HFFc6 (cell line): ENCODE measurements at places on chromosomes 1 and 21.

- peak; percentile 97 for DNase-seq
Observed at GRCh38 chr1:201456499-201457309, 12.3 kb downstream of the PHLDA3 start.

GRCh38 chr21:29237110-29238052 lies 61.3 kb upstream of the BACH1 start:
- DNase-seq: no peak

DNA sequence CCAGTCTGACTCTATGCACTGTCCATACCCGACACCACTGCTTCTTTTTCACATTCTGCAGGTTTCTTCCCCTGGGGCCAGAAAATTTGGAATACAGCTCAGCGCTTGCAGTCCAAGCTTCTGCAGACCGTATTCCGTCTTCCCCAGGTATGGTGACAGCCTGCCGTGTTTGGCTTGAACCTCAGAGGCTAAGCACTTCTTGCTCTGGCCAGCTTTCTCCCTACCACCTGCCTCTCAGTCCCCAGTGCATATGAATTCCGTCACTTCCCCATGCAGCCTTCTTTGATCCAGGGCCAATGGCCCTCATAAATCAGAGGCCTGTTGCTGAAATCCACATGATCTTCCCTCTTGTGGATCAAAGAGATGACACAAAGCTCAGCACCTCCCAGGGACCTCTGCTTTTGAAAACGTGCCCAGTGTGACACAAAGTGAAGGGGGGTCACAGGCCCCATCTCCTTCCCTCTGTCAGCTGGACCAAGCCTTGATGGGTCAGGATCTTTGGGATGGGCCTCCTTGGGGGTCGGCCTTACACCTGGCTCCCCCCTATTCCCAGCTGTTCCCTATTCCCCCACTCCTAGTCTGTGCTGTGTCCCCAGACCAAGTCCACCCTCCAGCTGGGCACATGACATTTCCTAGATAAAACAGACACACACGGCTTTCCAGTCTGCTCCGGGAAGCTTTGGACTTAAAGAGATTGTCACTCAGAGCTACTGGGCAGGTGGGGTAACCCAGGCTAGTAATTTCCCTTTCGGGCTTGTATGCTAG lies 66.6 kb downstream of the HMGB4 start:
- DNase-seq: no peak

- peak; percentile 74 for DNase-seq
Observed at GRCh38 chr1:25204797-25205480, 27.4 kb downstream of the SYF2 start.

- DNase-seq: no peak
Observed at GRCh38 chr1:86596741-86597290, 49.9 kb downstream of the CLCA4 start.

- DNase-seq: no peak
Observed at GRCh38 chr1:35326246-35326866, 57.8 kb downstream of the ZMYM4 start.

- no peak for DNase-seq
Observed at GRCh38 chr1:92708368-92708950, 76.4 kb downstream of the EVI5 start.

- DNase-seq: no peak
Observed at GRCh38 chr1:82110366-82111254, 309.9 kb downstream of the ADGRL2 start.

DNA sequence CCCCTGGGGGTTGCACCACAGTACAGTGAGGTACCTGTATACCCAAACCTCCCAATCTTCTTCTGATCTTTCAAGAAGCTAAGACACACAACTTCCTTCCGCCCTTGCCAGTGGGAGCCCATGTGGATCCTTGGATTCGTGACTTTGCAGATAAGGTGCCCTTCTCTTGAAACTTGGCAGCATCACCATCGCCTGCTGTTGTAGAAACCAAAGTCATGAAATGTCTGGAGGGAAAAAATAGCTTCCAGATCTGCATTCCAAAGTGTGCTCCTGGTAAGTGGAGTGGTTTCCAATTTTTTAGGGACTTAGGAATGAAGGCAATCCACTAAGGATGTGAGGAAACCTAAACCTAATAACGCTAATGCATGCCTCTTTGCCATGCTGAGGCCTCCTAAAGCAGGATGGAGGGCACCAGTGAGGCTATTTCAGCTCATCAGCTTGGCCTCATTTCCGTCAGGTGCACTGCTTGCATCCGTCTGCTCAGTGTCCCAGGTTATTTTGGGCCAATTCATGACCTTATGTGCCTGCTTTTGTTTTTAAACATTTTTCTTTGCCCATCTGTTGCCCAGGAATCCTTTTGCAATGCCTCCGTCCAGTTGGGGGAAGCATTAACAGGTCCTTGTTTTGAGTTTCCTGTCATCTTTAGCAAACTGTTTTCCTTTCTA lies 8.2 kb upstream of the EFHD2 start:
- DNase-seq: no peak

DNA sequence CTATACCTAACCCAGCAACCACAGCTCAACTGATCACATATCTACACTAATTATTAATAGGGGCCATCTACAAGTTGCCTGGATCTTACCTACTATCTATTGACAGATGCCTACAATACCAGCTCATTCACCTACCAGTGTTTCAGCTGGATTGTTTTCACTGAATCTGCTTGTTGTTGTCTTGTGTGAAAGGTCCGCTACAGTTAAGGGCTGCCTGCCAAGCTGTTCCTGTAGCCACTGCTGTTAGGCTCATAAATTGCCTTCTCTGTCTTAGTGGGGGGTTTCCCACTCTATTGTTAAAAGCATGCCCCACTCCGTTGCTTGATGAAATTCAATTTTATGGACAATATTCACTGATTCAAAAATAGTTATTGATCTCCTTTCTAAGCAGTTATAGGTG lies 199.7 kb upstream of the TMPRSS15 start:
- no peak for DNase-seq

- peak; percentile 19 for DNase-seq
Observed at GRCh38 chr1:213724640-213725536, 262.9 kb upstream of the PROX1 start.

DNA sequence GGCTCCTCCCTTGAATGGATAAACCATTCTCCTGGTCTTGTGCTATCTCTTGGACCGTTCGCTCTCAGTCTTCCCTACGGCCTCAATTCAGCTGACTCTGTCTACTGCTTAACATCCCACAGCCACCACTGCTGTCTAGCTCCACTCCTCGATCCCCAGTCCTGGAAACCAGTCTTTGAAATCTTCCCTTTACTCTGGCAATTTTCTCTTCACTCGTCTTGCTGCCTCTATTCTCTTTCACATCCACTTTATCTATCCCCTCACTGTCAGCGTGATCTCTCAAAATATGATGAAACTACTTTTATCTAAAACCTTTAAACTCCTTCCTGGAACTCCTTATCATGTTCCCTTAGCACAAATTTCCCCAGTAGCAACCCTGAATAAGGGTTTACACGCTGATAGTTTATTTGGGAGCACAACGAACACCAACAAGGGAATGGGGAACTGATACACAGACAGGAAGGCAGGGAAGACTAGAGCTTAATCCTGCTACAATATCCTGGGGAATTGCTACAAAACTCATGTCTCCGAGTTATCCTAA lies 131.6 kb upstream of the SAMSN1 start:
- DNase-seq: no peak

- DNase-seq: peak; percentile 52
Observed at GRCh38 chr1:207824691-207825408, 73.0 kb downstream of the CD46 start.

DNA sequence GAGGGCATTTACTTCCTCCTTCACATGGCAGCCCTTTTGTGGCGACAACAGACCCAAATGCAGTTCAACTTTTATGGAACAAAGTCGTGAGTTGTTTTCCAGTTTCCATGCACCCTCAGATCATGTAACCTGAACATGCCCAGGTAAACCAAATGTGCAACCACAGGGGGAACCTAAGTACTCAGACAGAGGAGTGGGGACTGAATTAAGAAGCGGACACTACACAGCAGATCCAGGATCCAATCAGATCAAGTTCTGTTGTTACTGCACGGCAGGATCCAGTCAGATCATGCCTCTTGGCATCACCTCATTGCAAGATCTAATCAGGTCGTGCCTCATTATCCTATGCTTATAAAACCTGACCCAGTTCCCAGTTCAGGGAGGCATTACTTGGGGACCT lies 115.7 kb downstream of the MATN1 start:
- DNase-seq: no peak

- DNase-seq: no peak
Observed at GRCh38 chr1:116916533-116917445, 7.1 kb downstream of the PTGFRN start.

- no peak for DNase-seq
Observed at GRCh38 chr21:46641656-46642055, 6.2 kb downstream of the PRMT2 start.

GRCh38 chr1:16927256-16927655 lies 5.5 kb downstream of the CROCC start:
- DNase-seq: no peak

GRCh38 chr1:220879076-220879508 lies at the start of gene HLX:
Gene HLX (plus strand): TSS chr1:220879443. CDS start chr1:220879858, 415 bp downstream.
- peak; percentile 84 for DNase-seq

DNA sequence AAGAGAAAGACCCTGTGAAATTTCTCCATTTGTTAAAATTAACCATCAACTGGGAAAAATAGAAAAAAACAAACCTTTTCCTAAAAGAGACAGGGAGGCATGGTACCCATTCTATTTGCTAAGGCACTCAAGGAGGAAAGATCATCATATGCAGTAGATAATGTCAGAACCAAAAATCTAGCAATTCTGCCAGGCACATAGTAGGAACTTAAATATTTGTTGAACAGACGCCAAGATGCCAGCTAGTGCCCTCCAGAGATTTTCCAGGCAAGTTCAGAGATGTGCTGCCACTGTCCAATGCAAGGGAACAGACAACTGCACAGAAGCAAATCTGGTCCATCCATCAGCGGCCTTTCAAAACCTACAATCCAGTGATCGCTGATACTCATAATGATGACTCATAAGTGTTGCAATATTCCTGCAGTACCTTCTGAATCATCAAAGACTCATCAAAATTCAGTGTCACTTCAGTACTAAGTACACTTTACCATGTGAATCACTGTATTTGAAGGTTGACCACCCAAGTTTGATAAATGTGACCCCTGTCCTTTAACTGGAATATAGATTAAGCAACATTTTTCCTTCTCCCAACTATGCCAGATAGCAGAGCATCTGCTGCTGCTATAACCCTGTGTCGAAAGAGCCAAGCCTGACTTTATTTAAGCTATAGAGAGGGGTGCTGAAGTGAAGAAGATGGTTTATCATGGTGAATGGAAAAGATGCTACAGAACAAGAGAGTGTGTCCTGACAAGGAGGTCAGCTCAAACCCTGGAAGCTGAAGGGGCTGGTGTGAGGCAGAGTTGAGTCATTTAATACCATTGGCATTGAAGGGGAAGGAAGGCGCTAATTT lies 99.1 kb downstream of the MT1HL1 start:
- DNase-seq: peak; percentile 85

- DNase-seq: no peak
Observed at GRCh38 chr1:212606395-212607205, 2.0 kb upstream of the ATF3 start.

GRCh38 chr21:30733026-30733425 lies 14.0 kb downstream of the KRTAP21-2 start:
- no peak for DNase-seq

- no peak for DNase-seq
Observed at GRCh38 chr1:19804831-19805251, 5.1 kb upstream of the TMCO4 start.

GRCh38 chr1:77582905-77583304 lies 99.6 kb downstream of the ZZZ3 start:
- no peak for DNase-seq

DNA sequence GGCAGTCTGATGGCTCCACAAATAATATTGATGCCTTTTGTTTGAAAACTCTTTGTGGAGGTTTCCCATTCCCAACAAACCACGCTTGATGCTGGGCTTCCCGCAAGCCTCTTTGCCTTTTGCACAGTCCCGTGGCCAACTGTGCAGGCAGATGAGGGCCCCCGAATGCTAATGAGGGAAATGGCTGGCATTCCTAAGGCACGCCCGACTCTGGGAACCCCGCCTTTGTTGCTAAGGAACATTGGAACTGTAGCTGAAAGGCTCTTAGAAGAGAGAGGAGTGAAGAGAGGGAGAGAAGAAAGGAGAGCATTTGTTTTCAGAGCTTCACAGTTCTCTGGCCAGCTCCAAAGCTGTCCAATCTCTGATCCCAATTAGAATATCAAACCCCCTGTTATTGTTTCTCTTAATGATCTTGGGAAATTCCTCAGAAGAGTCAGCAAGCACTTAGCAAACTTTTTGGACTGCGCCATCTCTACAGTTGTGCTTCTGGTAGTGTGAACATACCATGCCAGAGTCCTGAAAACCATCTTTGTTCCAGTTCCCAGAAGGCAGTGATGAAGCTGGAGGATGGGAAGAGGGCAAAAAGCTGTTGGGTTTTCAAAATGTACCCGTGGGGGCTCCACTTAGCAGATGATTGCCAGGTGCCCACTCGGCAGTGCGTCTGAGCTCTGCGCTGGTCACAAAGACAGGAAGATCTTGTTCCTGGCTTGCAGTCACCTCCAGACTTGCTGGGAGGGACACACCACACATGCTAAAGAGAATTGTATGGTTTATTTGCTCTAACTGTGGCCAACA lies 60.1 kb upstream of the CYP2J2 start:
- no peak for DNase-seq

- no peak for DNase-seq
Observed at GRCh38 chr1:30353637-30354036, 369.7 kb downstream of the MATN1 start.

GRCh38 chr1:212928323-212929291 lies 21.7 kb upstream of the VASH2 start:
- DNase-seq: peak; percentile 11

- DNase-seq: no peak
Observed at GRCh38 chr1:67191668-67192520, 25.6 kb downstream of the IL23R start.

DNA sequence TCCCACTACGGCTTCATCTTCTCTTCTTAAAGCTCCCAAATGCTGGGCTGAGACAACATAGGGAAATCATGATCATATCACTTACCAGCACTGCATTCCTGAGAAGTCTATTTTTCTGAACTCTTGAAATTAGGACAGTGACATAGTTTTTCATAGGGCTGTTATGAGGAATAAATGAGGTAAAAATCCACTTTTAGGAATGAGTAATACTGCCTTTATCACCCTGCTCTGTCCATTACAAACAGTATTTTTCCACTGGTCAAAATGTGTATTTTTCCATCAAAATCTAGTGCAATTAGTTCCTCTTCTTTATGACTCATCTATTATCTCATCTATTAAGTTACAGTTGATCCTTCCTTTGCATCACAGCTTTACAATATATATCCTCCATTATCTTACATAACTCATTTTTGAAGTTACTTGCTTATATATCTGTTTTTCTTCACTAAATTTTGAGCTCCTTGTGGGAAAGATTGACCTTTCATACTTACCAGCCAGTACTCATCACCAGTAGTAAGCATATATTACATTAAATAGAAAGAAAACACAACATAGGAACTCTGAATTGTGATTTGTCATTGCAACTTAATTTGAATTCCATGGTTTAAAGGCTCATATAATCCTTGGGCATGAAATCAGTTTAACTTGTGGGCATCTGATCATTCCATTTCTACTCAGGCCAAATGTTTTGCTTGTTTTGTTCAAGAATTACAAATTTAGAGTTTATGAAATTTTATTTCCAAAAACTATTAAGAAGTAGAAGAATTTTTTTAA lies 37.1 kb downstream of the PRRX1 start:
- DNase-seq: peak; percentile 78

- DNase-seq: peak; percentile 2
Observed at GRCh38 chr1:221031458-221032203, 152.4 kb downstream of the HLX start.
